ENCODE measurements at places on chromosomes 4 and X.

GRCh38 chrX:46686003-46686645 lies 72.8 kb downstream of the SLC9A7 start:
- peak; percentile 38 for DNase-seq

DNA sequence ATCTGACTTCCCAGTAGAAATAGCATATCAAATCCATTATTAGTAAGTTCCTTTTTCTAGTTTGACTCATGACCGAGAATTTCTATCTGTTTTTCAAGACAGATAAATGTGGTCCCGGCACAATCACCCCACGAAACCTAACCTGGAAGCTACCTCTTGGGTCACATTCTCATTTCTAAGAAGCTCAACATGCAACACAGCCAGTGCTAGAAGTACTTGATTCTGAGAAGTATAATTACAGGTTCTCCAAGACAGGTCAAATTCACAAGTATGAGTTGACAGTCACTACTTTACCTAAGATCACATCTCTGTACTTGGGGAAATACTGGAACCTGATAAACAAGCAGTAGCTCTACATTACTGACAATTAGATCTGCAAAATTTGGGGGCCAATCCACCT lies 54.0 kb upstream of the PLAC1 start:
- DNase-seq = no peak

GRCh38 chr4:156961196-156962057 lies 10.2 kb downstream of the PDGFC start:
- DNase-seq = no peak

DNA sequence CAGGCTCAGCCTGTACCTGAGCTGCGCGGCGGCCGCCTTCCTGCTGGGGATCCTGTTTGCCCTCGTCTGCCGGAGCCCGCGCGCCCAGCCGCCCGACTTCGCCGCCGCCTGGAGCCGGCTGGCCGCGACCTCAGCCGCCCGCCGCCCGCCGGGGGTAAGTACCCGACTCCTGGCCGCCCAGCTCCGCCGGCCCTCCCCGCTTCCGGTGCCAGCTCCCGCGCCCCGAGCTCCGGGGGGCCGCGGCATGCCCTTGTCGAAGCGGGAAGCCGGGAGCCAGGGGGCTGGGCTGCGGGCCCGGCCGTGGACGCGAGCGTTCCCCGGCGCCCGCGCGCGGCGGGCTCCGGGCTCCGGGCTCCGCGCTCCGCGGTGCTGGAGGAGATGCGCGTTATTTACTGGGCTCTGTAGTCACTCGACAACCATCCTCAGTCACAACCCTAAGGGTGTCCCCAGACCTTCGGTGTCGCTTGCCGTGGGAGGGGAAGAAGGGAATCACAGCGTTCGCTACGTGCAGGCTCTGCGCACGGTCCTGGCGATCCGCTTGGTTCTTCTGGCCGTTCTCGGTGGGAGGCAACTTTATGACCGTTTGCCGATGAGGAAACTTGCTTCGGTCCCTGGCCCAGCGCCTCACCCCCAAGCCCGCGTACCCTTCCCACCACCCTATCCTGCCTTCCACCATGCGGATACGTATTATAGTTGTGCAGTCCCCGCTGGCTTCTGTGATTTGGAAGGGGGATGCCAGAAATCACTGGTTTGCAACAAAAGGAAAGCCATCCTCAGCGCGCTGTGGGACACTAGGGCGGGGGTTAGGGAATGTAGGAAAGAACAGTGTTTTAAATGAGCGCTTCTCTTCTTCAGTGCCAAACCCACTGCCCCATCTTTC lies 944 bp downstream of the SNX25 start:
- DNase-seq = peak; percentile 66

- no peak for DNase-seq
These were observed 29.7 kb downstream of the DCX start for GRCh38 chrX:111382277-111382676.

DNA sequence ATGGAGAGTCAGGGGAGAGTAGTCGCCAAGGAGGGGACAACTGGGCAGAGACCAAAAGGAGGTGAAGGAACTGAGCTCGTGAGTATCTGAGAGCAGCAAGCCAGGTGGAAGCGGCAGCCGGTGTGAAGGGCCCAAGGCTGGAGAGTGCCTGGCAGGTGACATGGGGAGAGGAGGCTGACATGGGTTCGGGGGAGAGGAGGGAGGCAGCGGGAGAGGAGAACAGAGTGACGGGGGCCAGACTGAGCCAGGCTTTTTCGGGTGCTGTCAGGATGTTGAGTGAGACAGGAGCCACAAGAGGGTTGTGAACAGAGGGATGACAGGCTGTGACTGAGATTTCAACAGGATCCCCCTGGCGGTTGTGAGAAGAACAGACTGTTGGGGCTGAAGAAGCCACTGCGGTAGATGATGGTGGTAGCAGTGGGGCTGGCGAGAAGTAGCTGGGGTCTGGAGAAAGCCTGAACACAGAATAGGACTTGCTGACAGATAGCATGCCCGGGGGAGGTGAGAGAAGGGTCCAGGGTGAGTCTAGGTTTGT lies 5.7 kb downstream of the ELK1 start:
- DNase-seq = peak; percentile 22

DNA sequence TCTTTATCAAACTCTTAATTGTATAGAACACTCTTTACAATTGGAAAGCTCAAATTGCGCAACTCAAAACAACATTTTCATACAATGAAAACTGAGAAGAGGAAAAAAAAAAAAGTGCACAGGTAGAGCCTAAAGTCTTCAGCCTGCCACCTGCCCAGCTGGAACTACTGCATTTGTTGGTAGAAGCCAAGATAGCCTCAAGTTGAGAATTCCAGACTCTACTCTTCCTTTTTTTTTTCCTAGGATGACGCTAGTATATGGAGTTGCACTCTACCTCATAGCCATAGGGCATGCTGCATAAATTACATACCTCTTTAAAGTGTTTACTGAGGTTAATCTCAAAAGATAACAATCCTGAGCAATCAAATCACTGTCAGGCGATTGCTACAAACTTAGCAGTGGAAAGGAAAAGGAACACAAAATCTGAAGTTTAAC lies 13.6 kb downstream of the ABCG2 start:
- DNase-seq = no peak

GRCh38 chr4:181168011-181168805 lies 1075.0 kb upstream of the TENM3 start:
- DNase-seq = no peak

DNA sequence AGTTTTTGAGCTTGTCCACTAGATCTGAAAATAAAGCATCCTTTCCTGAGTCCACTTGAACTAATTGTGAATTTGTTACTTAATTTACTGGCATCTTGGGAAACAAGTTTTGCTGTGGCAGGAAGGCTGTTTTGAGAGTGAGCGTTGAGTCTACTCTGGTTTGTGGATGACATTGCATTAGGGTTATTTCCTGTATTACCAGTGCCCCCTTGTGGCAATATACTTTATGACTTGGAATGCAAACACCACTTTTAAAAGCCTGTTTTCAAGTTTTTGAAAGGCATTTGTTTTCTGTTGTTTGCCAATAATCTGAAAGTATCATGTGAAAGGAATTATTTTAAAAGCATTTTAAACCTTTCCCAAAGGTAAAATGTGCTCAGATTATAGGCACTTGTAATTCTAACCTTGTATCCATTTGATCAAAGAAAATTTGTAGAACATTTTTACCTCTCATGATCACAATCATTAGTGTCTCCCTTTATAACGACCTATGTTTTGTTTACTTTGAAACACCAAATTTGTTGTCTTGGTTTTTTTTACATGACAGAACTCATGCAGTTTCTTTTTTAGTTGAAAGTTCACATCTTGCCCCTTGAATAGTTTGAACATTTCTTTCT lies 18.0 kb upstream of the CYP2U1 start:
- DNase-seq = peak; percentile 48

DNA sequence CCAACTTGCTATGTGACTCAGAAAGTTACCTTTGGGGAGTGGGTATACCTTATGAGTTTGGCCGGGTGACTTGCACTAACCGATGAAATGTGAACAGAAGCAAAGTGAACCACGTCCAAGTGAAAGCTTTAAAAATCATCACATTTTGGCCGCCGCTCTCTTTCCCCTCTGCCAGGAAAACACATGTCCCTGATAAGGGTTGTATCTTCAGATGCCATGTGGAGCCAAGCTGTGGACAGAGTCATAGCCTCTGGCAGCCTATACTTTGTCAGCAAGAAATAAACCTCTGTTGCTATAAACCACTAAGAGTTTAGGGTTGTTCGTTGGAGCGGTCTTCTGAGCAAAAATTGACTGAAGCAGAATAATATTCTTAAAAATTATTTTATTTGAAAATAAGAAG lies 92.3 kb downstream of the PRDM5 start:
- DNase-seq = no peak

- no peak for DNase-seq
These were observed 27.0 kb upstream of the LNX1 start for GRCh38 chr4:53618321-53618720.

GRCh38 chr4:150497612-150498011 lies 84.3 kb upstream of the MAB21L2 start:
- DNase-seq = no peak

DNA sequence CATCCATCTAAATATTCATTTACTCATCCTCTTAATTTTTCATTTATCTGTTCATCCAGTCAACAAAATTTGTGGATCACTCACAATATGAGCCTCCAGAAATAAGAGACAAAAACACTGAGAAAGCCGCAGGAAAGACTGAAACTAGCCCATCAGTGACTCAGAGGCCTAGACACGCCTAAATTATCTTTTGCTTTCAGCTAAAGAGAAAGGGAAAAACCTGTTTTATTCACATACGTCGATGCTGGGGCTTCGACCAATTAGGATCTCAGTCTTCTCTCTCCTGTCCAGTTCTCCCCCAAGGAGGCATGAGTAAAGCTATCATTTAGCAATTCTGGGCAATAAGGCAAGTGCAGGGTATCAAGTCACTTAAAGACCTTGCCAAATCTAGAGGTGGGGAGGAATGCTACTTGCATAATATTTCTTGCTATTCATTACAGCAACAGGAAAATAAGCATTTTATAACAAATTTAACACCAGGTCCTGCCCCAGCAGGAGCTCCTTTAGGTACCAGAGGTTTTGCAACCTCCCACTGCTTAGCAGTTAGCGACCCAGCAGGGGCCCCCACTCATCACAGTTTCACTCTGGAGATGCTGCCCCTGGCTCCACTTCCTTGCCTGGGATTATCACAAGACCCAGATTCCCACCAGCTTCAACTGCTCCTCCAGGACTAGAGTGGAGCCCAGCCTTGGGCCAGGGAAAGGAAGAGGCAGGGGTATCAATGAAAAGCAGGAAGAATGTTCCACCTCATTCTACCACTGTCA lies 30.1 kb upstream of the TMEM154 start:
- DNase-seq = no peak

DNA sequence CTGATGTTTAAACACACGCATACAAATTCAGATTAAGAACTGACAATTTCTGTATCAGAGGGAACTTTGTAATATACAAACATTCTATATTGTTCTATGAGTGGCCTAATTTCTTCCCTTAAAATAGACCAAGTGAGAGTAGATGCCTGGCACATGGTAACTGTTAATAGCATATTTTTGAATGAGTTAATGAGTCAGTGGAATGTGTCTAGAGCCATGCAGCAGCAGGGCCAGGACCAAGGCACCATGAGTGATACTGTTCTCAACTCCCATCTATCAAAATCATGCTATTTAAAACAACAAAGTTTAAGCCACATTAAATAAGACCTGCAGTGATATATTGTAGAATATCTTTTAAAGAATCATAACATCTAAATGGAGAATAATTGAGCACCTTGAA lies 98.3 kb downstream of the ARHGAP24 start:
- no peak for DNase-seq

DNA sequence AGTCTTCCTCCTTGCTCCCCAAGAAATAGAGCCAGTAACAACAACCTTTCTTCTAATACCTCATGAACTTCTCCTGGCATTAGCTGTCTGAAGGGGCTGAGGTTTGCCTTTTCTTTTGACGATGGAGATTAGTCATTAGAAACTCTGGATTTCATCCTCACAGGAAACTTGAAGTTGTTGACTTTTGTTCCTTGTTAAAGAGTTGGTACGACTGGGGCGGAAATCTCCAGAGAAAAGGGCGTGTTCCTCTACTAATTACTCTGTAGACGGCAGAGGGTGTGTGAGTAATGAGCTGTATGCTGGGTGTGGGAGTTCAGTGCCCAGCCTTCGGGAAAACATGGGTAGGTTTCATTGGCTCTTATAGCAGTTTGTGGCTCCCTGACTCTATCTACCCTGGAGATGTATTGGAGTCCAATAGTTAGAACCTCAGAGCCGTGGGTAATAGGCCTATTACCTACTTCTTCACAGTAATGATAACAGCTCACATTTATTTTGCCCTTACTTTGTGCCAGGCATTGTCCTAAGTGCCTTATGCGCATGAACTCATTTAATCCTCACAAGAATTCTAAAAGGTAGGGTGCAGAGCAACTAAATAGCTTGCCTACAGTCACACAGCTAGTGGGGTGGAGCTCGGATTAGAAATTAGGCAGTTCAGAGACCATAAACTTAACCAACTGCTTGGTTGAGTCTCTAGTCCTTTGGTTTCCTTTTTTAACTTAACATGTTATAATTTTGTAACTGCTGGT lies 23.4 kb downstream of the TMEM164 start:
- no peak for DNase-seq

- DNase-seq = no peak
These were observed 255.9 kb downstream of the SPRY1 start for GRCh38 chr4:123652476-123652875.

- no peak for DNase-seq
These were observed 105.8 kb upstream of the CBR4 start for GRCh38 chr4:169115897-169116254.

DNA sequence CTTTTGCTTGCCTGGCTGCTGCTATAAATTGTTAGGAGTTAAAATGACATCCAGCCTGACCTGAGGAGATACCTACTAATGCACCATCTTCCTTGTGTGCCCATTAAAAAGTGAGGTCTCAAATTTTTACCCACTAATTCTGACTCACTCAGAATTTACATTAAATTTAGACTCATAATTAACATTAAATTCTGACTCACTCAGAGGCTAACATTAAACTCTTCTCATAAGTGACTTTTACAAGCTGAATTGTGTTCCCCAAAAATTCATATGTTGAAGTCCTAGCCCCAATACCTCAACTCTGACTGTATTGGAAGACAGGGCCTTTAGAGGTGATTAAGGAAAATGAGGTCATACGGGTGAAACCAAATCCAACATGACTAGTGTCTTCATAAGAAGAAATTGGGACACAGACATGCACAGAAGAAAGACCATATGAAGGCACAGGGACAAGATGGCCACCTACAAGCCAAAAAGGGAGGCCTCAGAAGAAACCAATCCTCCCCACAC lies 11.8 kb downstream of the CASP6 start:
- no peak for DNase-seq

DNA sequence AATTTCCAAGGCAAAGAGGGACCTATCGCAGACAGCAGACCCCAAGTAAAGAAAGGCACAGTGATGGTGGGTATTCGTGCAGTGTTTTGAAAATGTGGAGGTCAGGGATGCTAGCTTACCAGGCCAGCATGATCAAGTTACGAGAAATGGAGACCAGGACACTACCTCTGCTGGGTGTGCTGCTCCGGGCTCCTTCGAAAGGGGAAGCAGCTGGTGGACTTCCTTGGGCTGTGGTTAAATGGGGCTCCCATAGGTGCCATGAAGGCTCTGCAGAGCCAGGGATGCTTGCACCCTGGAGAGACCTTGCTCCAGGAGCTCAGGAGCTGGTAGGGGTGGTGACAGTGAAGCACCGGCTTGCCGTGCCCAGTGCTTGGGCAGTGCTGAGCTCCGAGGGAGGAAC lies 68.8 kb downstream of the TBL1X start:
- no peak for DNase-seq

- no peak for DNase-seq
These were observed 4.7 kb downstream of the THAP9 start for GRCh38 chr4:82905205-82905604.

All from nephron progenitor cell (in vitro differentiated cells).